ENCODE measurements at places on chromosomes 7 and 10.
A peak's percentile ranks its signal among the peaks of the same experiment; 100 is the strongest.

GRCh38 chr10:103766751-103767505 is 88.4 kb downstream of the SH3PXD2A start:
- no peak for DNase-seq

- no peak for DNase-seq
Measured at GRCh38 chr7:95590387-95591248, 5.7 kb downstream of the PDK4 start.

DNA sequence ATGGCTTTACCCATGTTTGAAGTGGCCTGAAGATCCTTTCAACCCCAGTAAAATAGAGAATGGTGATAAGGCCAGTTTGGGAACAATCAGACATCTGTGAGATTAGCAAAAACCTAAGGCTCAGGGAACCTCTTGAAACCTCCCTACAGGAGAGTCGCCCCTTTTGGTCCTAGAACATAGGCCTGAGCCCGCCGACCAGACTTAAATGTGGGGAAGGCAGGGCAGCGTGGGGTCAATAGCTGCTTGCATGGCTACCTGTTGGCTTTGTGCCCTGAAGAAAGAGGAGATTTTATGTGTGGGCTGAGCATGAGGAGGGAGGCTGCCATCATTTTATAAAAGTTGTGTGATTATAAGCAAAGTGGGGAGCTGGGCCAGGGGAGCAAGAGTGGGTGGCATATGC is 97.6 kb upstream of the TBX20 start:
- DNase-seq, result no peak

DNA sequence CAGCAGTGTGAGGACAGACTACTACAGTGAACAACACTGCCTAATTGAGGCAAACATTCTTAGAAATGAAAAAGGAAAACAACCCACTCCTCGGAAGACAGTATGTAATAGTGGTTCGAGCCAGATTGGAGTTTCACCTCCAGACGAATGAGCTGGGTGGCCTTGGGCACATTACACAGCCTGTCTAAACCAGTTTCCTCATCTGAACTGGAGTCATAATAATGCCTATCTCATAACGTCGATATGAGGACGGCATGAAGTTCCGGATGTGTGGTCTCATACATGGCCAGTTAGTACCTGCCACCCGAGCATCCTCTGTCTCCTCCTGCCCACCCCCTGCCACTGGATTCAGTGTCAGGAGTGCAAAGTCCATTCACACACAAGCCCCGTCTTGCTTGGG is 15.8 kb upstream of the FRMPD2 start:
- no peak for DNase-seq

DNA sequence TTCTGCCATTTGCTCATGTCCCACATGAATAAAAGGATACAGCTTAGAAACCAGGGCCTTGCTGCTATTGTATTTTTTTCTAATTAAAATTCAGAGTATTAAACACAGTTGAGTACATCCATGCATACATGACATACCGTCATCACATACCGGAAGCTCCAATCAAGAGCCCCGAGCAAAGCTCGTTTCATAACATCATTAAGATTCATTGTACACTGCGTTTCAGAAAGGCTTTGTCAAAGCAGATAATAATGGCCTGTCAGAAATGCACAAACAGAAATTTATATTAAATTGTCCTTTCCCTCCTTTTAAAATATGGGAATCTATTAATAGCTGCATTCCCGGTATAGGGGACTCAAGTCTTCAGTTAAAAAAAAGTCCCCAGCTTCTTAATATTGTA is 103.4 kb downstream of the PRTFDC1 start:
- DNase-seq, result no peak

GRCh38 chr10:76337641-76338040 is 906.2 kb downstream of the LRMDA start:
- no peak for DNase-seq

GRCh38 chr7:17016402-17017010 is 134.7 kb upstream of the AGR3 start:
- no peak for DNase-seq

GRCh38 chr7:41107330-41107937 is 595.5 kb downstream of the INHBA start:
- no peak for DNase-seq

- no peak for DNase-seq
Measured at GRCh38 chr7:113179313-113179712, 61.0 kb upstream of the SMIM30 start.

GRCh38 chr7:99740573-99741440 is 5.8 kb upstream of the CYP3A7 start:
- DNase-seq, result no peak

DNA sequence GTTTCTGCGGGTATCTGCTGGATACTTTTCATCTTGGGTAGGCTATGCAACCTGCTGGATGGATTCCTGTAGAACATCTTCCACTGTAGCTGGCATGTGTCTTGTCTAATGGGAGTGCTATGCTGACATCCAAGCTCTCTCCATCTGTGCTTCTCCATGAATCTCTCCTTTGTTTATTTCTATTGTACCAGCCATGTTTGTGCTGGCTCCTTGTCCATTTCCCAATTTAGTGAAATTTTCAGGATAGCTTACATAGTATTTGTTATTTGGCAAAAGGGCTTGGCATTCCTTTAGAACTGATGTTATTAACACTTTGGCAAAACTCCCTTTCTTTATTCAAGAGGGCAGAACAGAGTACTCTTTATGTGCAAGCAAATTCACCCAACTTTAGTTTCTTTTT is 198.0 kb downstream of the CSTF2T start:
- no peak for DNase-seq

DNA sequence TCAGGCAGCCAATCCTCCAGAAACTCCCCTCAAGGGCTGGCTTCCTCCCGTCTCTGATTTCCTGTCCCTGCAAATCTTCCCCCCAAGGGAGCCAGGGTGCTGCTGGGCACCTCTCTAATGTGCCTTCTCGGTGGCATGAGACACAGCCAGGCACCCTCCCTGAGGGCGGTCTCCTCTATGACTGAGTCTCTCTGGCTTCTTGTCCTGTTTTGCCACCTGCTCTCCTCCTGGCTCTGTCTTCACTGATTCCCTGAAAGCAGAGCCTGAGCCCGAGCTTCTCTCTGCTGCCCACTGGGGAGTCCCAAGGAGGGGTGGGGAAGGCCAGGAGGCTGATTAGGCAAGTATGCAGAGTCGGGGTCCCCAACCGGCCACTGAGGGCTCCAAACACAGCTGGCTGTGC is 60.4 kb upstream of the INSIG1 start:
- no peak for DNase-seq

GRCh38 chr10:49240946-49241345 is 52.8 kb upstream of the TMEM273 start:
- no peak for DNase-seq

GRCh38 chr7:12244129-12244528 is 33.0 kb downstream of the TMEM106B start:
- DNase-seq, result no peak

GRCh38 chr7:150800581-150801241 is at the start of gene TMEM176A:
Gene TMEM176A (plus strand): TSS chr7:150800769. CDS start chr7:150801551, 782 bp downstream.
- DNase-seq, result peak; percentile 5
